ENCODE measurements at places on chromosomes 4 and X.

GRCh38 chrX:48741834-48742233 lies 19.7 kb upstream of the GLOD5 start:
- no peak for DNase-seq

DNA sequence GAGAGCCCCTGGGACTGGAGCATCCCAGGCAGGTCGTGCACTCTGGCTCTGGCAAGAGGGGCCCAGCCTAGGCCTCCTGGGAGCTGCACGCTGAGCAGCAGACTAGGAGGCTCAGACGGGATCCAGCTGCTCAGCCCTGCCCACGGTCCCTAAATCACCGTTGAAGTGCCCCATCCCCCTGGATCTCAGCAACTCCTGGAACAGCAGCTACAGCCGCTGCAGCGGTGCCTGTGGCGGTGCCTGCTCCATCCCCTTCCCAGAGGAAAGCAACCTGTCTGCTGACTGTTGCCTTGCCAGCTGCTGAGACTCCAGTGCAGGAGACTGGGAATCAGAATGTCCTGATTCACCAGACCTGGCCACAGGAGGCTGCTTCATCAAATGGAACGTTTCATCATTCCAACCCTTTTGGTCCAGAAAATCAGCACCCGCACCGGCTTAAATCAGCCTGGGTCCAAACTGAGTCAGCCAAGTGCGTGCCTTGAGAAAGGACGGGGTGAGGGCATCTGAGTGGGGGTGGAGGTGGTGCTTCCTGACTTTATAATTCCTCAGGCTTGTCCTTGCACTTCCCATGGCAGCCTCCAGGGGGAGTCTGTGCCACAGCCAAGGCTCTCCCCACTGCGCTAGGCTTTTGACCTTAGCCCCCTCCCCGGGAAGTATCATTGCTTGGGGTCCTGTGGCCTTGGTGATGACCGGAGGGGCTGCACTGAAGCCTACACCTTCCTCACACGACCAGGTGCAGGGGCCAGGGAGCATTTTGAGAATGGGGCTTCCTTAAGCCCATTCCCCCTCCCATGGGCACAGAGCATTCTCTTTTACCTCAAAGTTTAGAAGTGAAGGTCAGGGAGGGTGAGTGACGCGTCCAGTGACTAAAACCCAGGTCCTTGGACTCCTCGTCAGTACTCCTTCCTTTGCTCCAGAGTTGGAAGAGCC lies 6.5 kb downstream of the ZNF185 start:
- DNase-seq, result peak; percentile 16

- no peak for DNase-seq
Measured at GRCh38 chr4:180153587-180153986, 2089.6 kb upstream of the TENM3 start.

GRCh38 chr4:113772319-113772718 lies 10.8 kb upstream of the CAMK2D start:
- no peak for DNase-seq

DNA sequence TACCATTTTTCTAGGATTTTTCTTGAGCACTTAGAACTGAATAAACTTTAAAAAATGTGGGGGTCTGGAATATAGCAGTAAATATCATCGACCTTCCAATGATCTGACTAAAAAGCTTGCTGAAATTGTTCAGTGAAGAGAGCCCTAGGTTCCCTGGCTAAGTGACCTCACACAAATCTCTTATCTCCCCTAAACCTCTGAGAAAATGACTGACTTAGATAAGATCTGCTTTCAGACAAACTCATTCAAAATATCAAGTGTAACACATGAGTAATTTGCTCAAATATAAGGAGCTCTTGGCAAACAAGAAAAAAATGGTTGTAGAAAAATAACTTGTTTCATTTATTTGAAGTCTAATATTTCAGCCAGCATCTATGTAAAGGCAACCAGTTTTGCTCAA lies 441.7 kb upstream of the SLIT2 start:
- no peak for DNase-seq

GRCh38 chr4:120078216-120078615 lies 11.6 kb upstream of the MAD2L1 start:
- DNase-seq, result no peak

GRCh38 chr4:127450276-127450675 lies 182.5 kb upstream of the INTU start:
- DNase-seq, result no peak

- no peak for DNase-seq
Measured at GRCh38 chrX:8607326-8607725, 124.6 kb downstream of the ANOS1 start.

DNA sequence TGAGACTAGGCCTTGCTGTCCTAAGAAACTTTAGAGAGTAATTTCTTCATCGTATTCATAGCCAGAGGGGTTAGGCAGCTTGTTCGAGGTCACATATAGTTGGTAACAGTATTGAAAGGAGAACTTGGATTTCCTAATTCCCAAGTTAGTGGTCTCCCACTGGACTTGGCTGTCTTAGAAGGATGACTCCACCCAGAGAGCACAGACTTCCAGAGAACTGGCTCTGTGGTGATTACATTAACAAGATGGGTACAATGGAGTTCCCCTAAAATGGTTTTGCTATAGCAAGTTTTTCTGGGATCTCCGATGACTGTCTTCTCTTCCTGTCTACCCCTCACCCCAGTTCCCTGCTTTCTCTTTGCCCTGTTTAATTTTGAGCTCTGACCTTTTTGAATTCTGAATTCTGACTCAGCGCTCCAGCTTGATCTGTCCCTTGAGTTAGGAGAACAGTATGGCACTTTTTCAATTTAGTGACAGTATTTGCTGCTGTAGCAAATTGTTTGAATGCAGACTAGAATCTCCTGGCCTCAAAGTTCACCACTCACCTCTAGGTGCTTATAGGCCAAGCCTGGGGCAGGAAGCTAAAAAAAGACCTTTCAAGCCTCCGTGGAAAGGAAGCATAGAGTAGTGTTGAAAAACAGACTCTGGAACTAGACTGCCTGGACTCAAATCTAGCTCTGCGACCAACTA lies 6.9 kb downstream of the MSN start:
- no peak for DNase-seq

DNA sequence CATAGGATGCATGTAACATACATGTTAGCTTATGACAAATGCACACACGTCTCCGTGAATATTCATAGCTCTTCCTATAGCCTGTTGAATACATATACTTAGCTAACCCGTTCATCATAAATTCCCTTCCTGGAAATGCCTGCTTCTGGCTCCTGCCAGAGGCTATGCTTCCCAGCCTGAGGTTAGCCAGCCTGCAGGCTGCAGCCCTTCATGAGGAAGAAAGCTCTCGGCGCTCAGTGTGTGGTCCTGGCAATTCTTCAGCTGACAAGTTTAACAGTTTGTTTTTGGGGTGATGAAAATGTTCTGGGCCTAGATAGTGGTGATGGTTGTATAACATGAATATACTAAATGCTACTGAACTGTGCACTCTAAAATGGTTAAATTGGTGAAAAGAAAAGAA lies 48.8 kb upstream of the MAN2B2 start:
- DNase-seq, result no peak

DNA sequence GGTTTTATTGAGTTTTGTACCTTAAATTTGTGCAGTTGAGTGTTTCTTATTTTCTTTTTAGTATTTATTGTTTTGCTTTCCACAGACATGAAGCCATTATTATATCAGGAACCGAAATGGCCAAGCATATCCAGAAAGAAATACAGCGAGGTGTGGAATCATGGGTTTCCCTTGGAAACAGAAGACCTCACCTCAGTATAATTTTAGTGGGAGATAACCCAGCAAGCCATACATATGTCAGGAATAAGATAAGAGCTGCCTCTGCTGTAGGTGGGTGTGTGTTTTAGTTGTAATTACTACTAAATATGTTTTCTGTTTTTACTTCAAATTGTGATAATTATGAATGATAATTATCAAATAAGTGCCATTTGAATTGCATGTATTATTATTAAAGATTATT lies 16.5 kb downstream of the MTHFD2L start:
- no peak for DNase-seq

- DNase-seq, result no peak
Measured at GRCh38 chr4:121980643-121981042, 28.8 kb upstream of the TRPC3 start.

GRCh38 chrX:97234471-97235081 lies 350.9 kb downstream of the RPA4 start:
- no peak for DNase-seq

- no peak for DNase-seq
Measured at GRCh38 chr4:147233-147632, 22.9 kb downstream of the ZNF718 start.

- DNase-seq, result no peak
Measured at GRCh38 chrX:20511792-20512191, 245.1 kb upstream of the RPS6KA3 start.

DNA sequence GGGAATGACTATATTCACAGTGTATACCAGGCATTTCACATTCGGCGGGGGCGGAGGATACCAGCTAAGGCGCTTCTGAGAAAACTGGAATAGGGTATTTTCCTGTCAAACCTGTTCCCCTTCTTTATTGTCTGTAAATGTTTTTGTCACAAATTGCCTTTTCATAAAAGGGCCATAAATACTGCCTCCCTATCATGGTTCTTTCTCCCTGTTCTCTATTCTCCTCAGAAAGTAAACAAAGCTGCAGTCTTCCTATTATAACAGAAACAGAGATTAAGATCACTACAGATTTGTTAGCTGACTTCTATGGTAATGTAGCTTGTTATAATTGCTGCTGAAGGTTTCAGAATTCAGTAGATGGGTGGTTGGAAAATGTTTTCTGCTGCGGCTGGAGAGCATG lies 32.2 kb downstream of the MID2 start:
- no peak for DNase-seq

DNA sequence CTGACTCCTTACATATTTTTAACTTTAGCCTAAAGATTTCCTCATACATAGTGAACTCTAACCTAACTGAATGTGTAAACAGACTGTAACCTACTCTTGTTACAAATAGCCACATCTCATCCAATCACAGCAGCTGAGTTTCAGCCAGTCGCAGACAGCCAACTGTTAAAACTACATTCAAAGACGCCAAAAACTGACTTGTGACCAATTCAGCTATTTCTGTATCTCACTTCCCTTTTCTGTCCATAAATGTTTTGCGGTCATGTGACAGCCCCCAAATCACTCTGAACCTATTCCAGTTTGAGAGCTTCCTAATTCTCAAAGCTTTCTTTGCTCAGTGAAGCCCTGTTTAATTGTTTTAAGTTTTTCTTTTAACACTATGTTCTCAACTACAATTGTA lies 2731.9 kb downstream of the ARAP2 start:
- DNase-seq, result no peak

GRCh38 chrX:41542135-41542534 lies 95.0 kb downstream of the NYX start:
- no peak for DNase-seq

GRCh38 chrX:25020905-25021449 lies 5.2 kb upstream of the ARX start:
- DNase-seq, result no peak

- DNase-seq, result no peak
Measured at GRCh38 chr4:5337731-5338130, 286.5 kb downstream of the STK32B start.

- no peak for DNase-seq
Measured at GRCh38 chr4:150746156-150746555, 164.2 kb downstream of the MAB21L2 start.

- no peak for DNase-seq
Measured at GRCh38 chr4:39636531-39637184, 2.0 kb downstream of the SMIM14 start.

GRCh38 chr4:139154538-139154937 lies 22.5 kb downstream of the ELF2 start:
- DNase-seq, result no peak

- no peak for DNase-seq
Measured at GRCh38 chrX:131802836-131803626, 220.1 kb upstream of the STK26 start.

GRCh38 chr4:127997534-127998388 lies 32.6 kb downstream of the ABHD18 start:
- DNase-seq, result peak; percentile 61

Measured in T-helper 1 cell (primary cell).